ENCODE measurements at places on chromosomes 12 and 14. TPM values are rescaled to one million over a fixed set of nuclear protein-coding genes. Genes with fewer than 3 reads are reported as not detected.

DNA sequence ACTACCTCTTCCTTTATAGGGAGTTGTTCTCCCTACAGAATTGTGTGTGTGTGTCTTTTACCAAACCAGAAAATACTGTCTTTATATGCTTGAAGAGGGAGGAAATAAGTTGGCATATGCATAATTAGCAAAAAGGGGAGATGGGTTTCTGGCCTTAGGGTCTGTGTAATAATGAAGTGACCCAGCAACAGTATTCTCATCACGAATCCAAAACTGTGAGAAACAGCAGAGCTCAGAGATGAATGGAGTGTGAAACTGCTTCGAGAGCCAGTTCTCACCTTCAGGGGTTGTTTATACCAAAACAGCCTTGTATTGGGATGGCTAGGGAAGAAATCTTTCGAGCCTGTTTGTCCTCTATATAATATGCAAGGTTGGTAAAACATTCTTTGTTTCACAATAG lies 227.5 kb downstream of the MON2 start:
- peaks cover 2% of the 10 kb centered on the region for H3K27me3 ChIP-seq
- H3K27ac ChIP-seq: no peak overlapping the region
- DNase-seq: no peak

DNA sequence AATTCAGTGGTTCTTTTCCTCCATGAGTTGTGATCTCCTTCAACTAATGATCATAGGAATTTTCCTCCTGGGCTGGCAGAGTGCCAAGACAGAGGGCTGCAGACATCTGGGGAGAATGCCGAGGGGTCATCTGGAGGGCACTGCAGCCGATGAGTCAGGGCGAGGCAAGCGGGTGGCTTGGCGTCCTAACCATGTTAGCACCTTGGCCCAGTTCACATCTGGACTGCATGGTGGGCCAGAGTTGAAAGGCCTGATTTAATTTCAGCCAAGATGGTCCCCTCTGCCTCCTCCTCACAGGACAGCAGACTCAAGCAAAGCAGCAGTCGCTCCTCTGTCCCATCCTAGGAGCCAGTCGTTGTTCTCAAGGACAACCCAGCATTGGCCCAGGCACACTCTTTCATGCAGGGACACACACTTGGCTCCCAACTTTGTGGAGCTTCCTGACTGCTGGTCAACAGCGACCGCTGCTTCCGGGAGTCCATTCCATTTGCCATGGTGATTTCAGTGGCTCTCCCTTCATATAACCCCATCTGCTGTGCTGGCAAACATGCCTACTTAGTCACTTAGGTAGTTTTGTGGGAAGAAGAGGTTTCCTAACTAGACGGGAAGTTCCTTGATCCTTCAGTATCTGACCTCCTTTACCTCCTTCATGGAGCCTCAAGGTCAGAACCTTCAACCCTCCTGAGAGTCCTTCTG lies 161.8 kb downstream of the TTC8 start:
- H3K4me3 ChIP-seq: no peak overlapping the region

DNA sequence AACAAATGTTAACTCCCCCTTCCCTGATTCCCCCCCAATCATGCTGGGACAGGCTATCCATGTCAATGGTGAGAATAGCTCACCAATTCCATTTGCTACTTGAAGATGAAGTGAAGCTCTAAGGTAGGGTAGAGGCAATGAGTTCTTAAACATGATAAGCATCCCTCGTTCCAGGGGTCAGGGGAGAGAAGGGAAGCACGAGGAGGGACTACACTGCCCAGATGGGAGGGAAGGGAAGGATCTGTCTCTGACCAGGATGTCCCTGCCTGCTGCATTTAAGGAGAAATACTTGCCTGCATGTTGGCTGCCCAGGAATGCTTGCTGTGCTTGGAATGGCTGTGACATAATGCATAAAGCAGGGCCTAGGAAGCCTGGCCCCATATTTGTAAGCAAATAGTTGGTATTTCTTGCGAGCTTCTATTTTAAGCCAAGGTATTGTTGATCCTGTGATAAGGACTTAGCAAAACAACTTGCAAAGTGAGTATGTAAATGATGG lies 155.1 kb downstream of the CEP83 start:
- peaks cover 73% of the 10 kb centered on the region for H3K36me3 ChIP-seq
- H3K27me3 ChIP-seq: no peaks in the 10 kb centered on the region
- DNase-seq: no peak
- H3K4me3 ChIP-seq: no peak overlapping the region
- peaks cover 20% of the 10 kb centered on the region for H3K4me1 ChIP-seq

YBX3 gene
- 1.5 TPM for polyA plus RNA-seq

DNA sequence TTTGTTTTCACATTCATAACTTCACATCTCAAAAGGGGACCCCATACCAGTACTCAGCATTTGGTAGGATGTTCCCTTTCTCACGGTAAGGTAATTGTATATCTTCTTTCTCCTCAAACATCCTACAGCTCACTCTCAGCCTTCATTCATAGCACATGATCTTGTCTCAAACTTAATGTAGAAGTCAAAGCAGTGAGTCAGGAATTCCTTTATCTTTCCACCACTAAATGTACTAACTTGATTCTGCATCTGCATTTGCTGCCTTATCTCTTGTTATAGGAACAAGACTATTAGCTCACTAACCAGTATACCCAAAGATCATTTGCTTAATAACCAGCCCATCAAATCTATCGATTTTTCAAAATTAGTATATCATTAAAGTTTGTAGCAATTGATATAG lies 22.9 kb downstream of the CPSF2 start:
- peaks cover 11% of the 10 kb centered on the region for H3K4me1 ChIP-seq
- H3K36me3 ChIP-seq: peaks cover 44% of the 10 kb centered on the region
- no peaks in the 10 kb centered on the region for H3K27me3 ChIP-seq
- DNase-seq: no peak
- H3K4me3 ChIP-seq: no peak overlapping the region

DNA sequence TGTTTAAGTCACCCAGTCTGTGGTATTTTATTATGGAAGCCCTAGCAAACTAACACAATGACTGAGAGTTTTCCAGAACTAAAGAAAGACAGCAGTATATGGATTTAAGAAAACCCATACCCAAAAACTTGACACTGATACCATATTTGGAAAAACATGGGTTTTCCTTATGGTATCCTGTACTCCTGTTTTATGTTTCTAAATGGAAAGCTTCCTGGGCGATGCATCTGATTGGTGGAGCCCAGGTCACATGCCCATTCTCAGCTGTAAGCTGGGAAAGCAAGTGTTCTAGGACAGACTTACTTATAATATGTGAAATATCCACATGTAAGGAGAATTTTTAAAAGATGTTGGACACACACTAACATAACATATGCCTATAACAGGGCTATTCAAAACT lies 4.5 kb upstream of the RNASE4 start:
- no peak overlapping the region for H3K27ac ChIP-seq
- peaks cover 2% of the 10 kb centered on the region for H3K27me3 ChIP-seq
- H3K36me3 ChIP-seq: no peaks in the 10 kb centered on the region
- no peak for DNase-seq
- H3K4me3 ChIP-seq: no peak overlapping the region
- peaks cover 5% of the 10 kb centered on the region for H3K4me1 ChIP-seq

DNA sequence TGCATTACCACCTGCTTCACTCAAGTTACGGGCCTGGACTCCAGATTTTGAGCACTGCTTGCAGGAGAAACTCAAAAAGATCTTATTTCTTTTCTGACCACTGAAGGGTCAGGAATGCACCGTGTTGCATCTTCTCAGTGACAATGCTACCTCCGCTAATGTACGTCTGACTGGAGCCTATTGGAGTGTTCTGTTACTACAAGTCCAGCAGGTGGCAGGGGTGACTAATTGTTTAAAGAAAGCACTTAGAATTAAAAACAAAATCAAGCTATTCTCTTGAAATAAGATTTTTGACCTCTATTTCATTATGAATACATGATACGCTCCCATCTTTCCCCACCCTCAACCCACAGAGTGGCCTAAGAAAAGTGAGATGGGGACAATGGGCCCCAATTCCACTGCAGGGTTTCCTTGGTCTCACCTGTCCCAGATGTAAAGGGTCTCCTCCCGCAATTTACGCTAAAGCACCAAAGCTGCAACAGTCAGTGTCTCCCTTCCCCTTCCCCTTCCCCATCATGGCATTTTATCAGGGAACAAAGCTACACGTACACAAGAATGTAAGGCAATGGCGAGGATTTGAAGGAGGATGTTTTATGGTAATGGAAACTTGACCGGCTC lies 2.2 kb downstream of the TBPL2 start:
- peaks cover 15% of the 10 kb centered on the region for H3K4me1 ChIP-seq
- no peak overlapping the region for H3K27ac ChIP-seq
- no peak for DNase-seq
- peaks cover 9% of the 10 kb centered on the region for H3K27me3 ChIP-seq
- no peaks in the 10 kb centered on the region for H3K36me3 ChIP-seq

DNA sequence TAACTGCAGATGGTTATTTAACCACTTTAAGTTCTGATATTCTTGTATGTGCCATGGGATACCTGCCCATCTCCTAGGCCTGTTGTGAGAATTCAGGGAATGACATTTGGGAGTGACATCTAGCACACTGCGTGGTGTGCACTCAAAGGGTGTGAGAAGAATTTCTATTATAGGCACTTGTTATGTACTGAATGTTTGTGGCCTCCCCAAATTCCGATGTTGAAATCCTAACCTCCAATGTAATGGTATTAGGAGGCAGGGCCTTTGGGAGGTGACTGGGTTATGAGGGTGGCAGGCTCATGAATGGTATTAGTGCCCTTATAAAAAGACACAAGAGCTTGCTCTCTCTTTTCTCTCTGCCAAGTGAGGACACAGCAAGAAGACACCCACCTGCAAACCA lies 27.6 kb downstream of the VCPKMT start:
- H3K36me3 ChIP-seq: no peaks in the 10 kb centered on the region
- H3K4me3 ChIP-seq: no peak overlapping the region
- peaks cover 71% of the 10 kb centered on the region for H3K4me1 ChIP-seq
- H3K27ac ChIP-seq: peak overlapping the region; percentile 83

DNA sequence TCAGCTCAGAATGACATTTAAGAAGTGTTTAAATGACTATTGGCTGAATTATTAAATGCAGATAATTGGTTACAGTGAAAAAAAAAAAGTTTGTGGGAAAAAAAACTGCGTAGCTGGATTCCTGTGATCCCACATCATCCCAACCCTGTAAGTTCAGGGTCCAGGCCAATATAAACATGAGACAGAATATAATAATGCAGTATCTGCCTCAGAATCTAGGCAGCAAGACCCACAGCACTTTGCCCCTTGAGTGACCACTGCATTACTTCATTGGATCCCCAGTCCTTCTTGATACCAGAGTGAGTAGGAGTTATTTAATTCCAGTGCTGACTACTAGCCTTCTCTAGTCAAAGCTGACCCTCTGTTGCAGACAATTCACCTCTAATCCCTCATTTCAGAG lies 272.6 kb downstream of the CCER1 start:
- H3K27ac ChIP-seq: no peak overlapping the region
- no peaks in the 10 kb centered on the region for H3K4me1 ChIP-seq
- H3K4me3 ChIP-seq: no peak overlapping the region
- no peaks in the 10 kb centered on the region for H3K36me3 ChIP-seq

DNA sequence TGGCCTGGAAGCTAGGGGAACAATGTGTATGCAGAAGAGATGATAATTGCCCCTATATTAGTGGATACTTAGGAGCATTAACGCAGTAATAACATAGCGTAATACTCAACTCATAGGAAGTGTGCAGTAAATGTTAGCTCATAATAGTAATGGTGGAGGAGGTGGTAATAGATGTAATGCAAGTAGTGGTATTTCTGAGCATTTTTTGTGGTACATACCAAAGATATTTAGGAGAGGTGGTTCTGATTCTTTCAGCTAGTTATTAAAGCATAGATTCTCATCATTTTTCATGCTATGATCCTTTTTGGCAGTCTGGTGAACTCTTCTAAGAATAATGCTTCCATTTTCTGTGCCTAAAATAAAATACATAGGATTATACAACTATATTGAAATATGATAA lies 233.1 kb downstream of the PTPRO start:
- H3K4me3 ChIP-seq: no peak overlapping the region
- H3K27ac ChIP-seq: no peak overlapping the region
- peaks cover 7% of the 10 kb centered on the region for H3K27me3 ChIP-seq
- H3K36me3 ChIP-seq: no peaks in the 10 kb centered on the region

- peak overlapping the region; percentile 96 for H3K27ac ChIP-seq
- no peaks in the 10 kb centered on the region for H3K36me3 ChIP-seq
- peaks cover 18% of the 10 kb centered on the region for H3K4me1 ChIP-seq
- peak overlapping the region; percentile 66 for H3K4me3 ChIP-seq
- H3K27me3 ChIP-seq: peaks cover 7% of the 10 kb centered on the region
Observed at GRCh38 chr12:122452701-122453285, 30.3 kb upstream of the CLIP1 start.

- DNase-seq: no peak
- H3K4me3 ChIP-seq: no peak overlapping the region
- no peaks in the 10 kb centered on the region for H3K4me1 ChIP-seq
- H3K27ac ChIP-seq: no peak overlapping the region
- H3K27me3 ChIP-seq: no peaks in the 10 kb centered on the region
- H3K36me3 ChIP-seq: no peaks in the 10 kb centered on the region
Observed at GRCh38 chr12:87140262-87140661, 884.1 kb upstream of the MGAT4C start.

DNA sequence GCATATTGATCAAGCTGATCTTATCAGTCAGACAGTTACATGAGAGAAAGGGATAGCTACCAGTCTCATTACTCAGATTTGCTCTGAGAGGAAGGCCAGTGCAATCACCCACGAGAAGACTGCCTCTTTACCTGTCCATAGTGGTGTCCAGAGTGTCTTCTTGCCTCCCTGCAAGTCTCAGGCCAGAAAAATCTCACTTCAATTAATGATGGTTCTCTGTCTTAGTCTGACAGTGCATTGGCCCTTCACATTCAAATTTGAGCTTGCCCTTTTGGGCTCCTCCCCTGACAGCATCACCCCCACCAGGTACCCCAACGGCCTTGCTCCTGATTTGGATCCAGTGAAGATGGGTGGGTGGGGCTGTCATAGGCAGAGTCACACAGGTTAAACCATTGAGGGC lies at the start of gene AICDA:
Gene AICDA, minus strand, starts transcription at position 231 of the 400 bp plus-strand sequence. Its CDS starts 92 bp downstream, at position 139.
- H3K4me1 ChIP-seq: no peaks in the 10 kb centered on the region
- DNase-seq: no peak
- no peak within 1 kb of the TSS for H3K4me3 ChIP-seq
- no peak within 1 kb of the TSS for H3K27ac ChIP-seq

ASCL1 gene
- polyA plus RNA-seq: not detected

DNA sequence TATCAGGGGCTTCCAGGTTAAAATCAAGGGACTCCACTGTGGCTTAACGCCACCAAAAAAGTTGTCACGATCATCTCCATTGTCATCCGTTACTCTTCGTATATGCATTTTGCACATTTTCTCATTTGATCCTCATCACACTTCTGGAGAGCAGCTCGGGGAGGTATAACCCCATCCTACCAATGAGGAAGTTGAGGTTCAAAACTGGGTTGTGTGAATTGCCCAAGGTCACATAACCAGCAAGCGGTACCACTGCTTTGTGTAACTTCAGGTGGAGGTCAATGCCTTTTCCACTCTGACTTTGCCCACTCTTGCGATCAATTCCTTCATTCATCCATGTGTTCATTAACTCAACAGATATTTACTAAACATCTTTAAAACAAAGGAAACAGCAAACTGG lies 71.1 kb upstream of the CCND2 start:
- no peaks in the 10 kb centered on the region for H3K36me3 ChIP-seq
- peak overlapping the region; percentile 69 for H3K27ac ChIP-seq
- H3K4me1 ChIP-seq: peaks cover 42% of the 10 kb centered on the region
- H3K27me3 ChIP-seq: peaks cover 2% of the 10 kb centered on the region
- no peak for DNase-seq
- peak overlapping the region; percentile 61 for H3K4me3 ChIP-seq

ZC2HC1C gene
- not detected for polyA plus RNA-seq

All from immature natural killer cell (primary cell).